ENCODE measurements at places on chromosomes 7 and 10.

- DNase-seq: no peak
Measured at GRCh38 chr10:86169066-86169465, 197.5 kb downstream of the GRID1 start.

DNA sequence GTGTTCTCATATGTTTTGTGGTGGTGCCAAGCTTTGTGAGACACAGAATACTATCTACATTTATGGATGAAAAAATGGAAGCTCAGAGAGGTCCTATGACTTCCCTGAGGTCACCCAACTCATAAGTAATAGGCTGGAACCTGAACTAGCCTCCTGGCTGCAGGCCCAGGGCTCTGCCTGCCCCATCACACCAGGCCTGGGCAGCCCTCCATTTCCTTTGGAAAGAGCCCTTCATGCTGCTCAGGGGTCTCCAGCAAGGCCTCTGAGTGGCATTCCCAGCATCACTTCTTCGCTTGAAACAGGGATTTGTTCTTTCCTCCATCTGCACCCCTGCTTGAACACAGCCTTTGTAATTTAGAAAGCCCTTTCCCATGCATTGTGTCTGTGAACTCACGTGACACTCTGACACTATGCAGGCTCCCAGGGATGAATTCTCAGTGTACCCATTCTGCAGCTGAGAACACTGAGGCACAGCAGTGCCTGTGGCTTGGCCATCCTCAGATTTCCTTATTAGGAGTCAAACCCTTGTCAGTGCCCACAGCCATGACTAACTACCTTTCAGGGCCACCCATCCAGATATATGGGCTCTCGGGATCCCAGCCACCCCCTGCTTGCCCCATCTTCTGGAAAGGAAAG, 127.8 kb upstream of the PPIF start:
- DNase-seq: no peak

DNA sequence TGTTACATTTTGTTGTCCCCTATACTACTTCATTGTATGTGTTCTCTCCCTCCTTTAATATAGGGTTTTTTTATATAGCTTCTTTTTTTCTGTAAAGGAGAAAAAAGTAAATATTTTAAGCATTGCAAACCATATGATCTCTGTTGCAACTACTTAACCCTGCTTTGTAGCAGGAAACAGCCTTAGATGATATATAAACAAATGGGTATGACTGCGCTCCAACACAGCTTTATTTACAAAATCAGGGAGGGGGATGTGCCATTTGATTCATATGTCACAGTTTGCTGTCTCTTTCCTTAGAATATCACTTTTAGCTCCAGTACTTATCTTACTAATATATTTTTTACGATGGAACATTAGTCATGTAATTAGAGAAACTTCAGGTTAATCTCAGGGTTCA, 155.2 kb upstream of the GNAI1 start:
- no peak for DNase-seq

- DNase-seq: no peak
Measured at GRCh38 chr10:121159670-121160069, 308.5 kb downstream of the WDR11 start.

DNA sequence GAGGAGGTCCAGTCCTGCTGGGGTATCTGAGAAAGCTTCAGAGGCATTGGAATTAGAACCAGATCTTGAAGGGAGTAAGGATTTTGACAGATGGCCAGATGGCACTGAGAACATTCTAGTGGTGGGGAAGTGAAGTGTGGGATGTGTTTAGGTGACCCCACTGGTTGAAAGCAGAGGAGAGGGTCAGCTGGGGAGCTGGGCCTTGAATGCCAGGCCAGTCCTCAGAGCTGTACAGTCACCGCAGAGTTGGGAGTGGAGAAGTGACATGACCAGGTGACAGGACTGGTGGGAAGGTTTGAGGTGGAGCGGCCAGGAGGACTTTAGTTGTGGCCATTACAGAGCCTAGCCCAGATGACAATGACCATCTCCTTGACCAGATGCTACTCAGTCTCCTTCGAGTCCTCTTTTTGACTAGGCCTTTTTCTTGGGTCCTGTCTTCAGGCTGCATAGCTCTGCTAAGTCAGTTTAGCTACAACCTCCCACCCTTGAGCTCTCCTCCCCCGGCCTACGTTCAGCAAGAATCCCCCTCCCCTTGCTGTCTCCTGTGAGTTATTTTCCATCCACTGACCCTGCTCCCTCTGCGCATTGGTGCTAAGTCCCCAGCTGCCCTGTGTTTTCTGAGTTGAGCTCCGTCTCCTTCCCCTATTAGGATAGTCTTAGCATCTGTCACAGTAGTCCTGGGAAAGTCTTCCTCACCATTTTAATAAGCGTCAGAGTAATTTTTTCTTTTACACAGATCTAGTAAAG, 56.3 kb downstream of the CCNY start:
- DNase-seq: no peak

GRCh38 chr7:378551-379455, 88.8 kb downstream of the FOXL3 start:
- peak; percentile 39 for DNase-seq

- no peak for DNase-seq
Measured at GRCh38 chr7:50347693-50348092, 43.2 kb downstream of the IKZF1 start.

GRCh38 chr10:112732277-112732921, 217.6 kb upstream of the TCF7L2 start:
- DNase-seq: no peak
